ENCODE measurements at places on chromosomes 16 and 17. TPM values are rescaled to one million over a fixed set of nuclear protein-coding genes. Genes with fewer than 3 reads are reported as not detected.

SLC16A6 gene
- total RNA-seq, result 0.53 TPM

KIF2B gene
- total RNA-seq, result not detected

KRTAP2-1 gene
- not detected for total RNA-seq

GAST gene
- total RNA-seq, result not detected

KRT26 gene
- total RNA-seq, result not detected

ALOX12B gene
- total RNA-seq, result 1.7 TPM

FN3K gene
- total RNA-seq, result 7.9 TPM

APOBR gene
- total RNA-seq, result 0.05 TPM

GPT2 gene
- total RNA-seq, result 11.9 TPM

HOXB5 gene
- total RNA-seq, result 1.5 TPM

CCDC40 gene
- 7.2 TPM for total RNA-seq

KRTAP16-1 gene
- not detected for total RNA-seq

CLEC19A gene
- total RNA-seq, result 0.18 TPM

GINS3 gene
- 21.8 TPM for total RNA-seq

LGALS9 gene
- 1.5 TPM for total RNA-seq

FDXR gene
- total RNA-seq, result 62.8 TPM

G6PC1 gene
- total RNA-seq, result not detected

MYO15B gene
- total RNA-seq, result 63.8 TPM

HSD17B2 gene
- total RNA-seq, result not detected

GLP2R gene
- total RNA-seq, result 12.5 TPM

Measured in A549 treated with CORT108297 at 1 μM for 4 hours (cell line).